ENCODE measurements at places on chromosomes 2 and 18.
A peak's percentile ranks its signal among the peaks of the same experiment; 100 is the strongest.

- peaks cover 14% of the 10 kb centered on the region for H3K36me3 ChIP-seq
- H3K27ac ChIP-seq, result peak overlapping the region; percentile 87
- peaks cover 64% of the 10 kb centered on the region for H3K4me1 ChIP-seq
These were observed 1.5 kb downstream of the MAP3K2 start for GRCh38 chr2:127386246-127386645.

DNA sequence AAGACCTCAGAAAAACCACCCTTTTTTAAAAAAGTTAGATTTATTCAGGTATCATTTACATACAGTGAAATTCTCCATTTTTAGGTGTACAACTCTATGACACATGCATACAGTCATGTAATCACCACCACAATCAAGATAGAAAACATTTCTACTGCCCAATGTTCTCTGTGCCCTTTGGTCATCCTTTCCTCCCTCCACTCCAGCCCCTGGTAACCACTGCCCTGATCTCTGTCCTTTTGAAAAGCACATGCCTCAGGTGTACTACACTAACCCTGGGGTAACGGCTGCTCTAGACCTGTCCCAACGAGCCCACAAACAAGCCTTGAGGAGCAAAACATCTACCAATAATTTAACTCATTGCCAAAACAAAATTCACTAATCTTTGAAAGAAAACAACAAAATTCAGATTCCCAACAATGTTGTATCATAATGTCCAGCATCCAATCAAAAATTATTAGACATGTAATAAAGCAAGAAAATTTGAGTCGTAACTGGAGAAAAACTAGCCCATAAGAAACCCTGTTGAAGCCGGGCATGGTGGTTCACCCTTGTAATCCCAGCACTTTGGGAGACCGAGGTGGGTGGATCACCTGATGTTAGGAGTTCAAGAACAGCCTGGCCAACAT is 25.9 kb upstream of the KLF11 start:
- H3K4me3 ChIP-seq, result no peak overlapping the region
- no peaks in the 10 kb centered on the region for H3K36me3 ChIP-seq
- no peaks in the 10 kb centered on the region for H3K4me1 ChIP-seq
- peaks cover 4% of the 10 kb centered on the region for H3K27me3 ChIP-seq

- DNase-seq, result no peak
- no peaks in the 10 kb centered on the region for H3K36me3 ChIP-seq
- no peaks in the 10 kb centered on the region for H3K27me3 ChIP-seq
- no peak overlapping the region for H3K4me3 ChIP-seq
- peaks cover 6% of the 10 kb centered on the region for H3K4me1 ChIP-seq
These were observed 6.9 kb downstream of the SLC4A3 start for GRCh38 chr2:219634171-219634940.

- H3K4me3 ChIP-seq, result no peak overlapping the region
- no peak overlapping the region for H3K27ac ChIP-seq
- peaks cover 2% of the 10 kb centered on the region for H3K27me3 ChIP-seq
- no peaks in the 10 kb centered on the region for H3K4me1 ChIP-seq
These were observed 74.1 kb upstream of the EHBP1 start for GRCh38 chr2:62631160-62632085.

- H3K36me3 ChIP-seq, result no peaks in the 10 kb centered on the region
- H3K4me3 ChIP-seq, result no peak overlapping the region
- no peak overlapping the region for H3K27ac ChIP-seq
- DNase-seq, result no peak
- peaks cover 7% of the 10 kb centered on the region for H3K27me3 ChIP-seq
These were observed 26.1 kb downstream of the PKDCC start for GRCh38 chr2:42073739-42074503.

DNA sequence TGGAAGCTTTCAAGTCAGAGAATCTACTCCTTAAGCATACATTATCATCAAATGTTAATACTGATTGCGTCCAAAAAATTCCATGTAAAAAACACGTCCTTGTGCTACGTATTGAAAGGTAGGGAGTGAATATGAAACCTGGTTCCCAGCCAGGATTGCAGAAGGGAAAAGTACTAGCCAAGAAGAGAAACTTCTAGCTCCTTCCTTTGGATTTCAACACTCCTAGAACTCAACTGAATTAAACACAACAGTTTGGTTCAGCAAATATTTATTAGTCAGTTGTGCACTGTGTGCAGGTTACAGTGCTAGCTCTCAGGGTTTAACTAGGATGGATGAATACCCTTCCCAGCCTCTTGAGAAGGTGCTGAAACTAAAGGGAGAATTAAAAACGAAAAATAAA is 33.9 kb upstream of the FHL2 start:
- no peaks in the 10 kb centered on the region for H3K4me1 ChIP-seq
- no peak overlapping the region for H3K4me3 ChIP-seq
- H3K27me3 ChIP-seq, result peaks cover 20% of the 10 kb centered on the region
- H3K27ac ChIP-seq, result no peak overlapping the region
- no peak for DNase-seq
- no peaks in the 10 kb centered on the region for H3K36me3 ChIP-seq

- H3K4me3 ChIP-seq, result no peak overlapping the region
- no peak for DNase-seq
- H3K4me1 ChIP-seq, result no peaks in the 10 kb centered on the region
- peaks cover 37% of the 10 kb centered on the region for H3K27me3 ChIP-seq
- no peak overlapping the region for H3K27ac ChIP-seq
- H3K36me3 ChIP-seq, result no peaks in the 10 kb centered on the region
These were observed 16.9 kb upstream of the CRACDL start for GRCh38 chr2:98952966-98953365.

- no peak overlapping the region for H3K27ac ChIP-seq
- H3K4me1 ChIP-seq, result no peaks in the 10 kb centered on the region
These were observed 52.1 kb downstream of the AOX1 start for GRCh38 chr2:200637901-200638300.

GRCh38 chr18:33113416-33113815 is 327.1 kb downstream of the CCDC178 start:
- DNase-seq, result no peak
- no peak overlapping the region for H3K4me3 ChIP-seq
- H3K4me1 ChIP-seq, result no peaks in the 10 kb centered on the region
- no peaks in the 10 kb centered on the region for H3K36me3 ChIP-seq
